ENCODE measurements at places on chromosomes 5 and 9. TPM values are rescaled to one million over a fixed set of nuclear protein-coding genes. Genes with fewer than 3 reads are reported as not detected.

DNA sequence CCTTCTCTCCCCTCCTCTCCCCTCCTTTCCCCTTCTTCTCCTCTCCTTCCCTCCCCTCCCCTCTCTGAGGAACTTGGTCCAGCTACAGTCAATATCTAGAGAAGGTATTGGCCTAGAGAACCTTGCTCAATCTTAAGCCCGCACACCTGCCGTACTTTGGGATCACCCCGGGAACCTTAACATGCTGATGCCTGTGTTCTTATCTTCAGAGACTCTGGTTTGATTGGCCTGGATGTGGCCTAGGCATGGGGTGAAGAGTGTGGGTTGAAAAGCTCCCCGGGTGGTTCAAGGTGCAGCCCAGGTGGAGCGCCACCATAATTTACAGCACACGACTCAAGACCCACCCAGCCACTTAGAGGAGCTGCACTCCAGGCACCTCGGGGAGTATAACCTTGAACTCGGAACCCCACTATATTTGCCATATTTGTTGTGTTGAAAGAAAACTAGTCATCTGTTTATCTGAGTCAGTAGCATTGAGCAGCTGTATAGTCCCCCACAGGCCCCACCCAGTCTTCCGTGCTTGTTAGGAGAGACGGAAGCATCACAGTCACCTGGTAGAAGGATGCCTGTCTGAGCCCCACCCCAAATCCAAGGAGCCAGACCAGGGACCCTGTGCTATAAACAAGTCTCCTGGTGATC, 14.4 kb upstream of the PHF19 start:
- no peak overlapping the region for H3K27ac ChIP-seq
- no peaks in the 10 kb centered on the region for H3K27me3 ChIP-seq
- DNase-seq = no peak
- H3K36me3 ChIP-seq = no peaks in the 10 kb centered on the region
- no peak overlapping the region for H3K4me3 ChIP-seq

GRCh38 chr9:123064716-123065115, 31.2 kb downstream of the GPR21 start:
- H3K4me1 ChIP-seq = no peaks in the 10 kb centered on the region
- peaks cover 16% of the 10 kb centered on the region for H3K36me3 ChIP-seq
- H3K27me3 ChIP-seq = no peaks in the 10 kb centered on the region

DNA sequence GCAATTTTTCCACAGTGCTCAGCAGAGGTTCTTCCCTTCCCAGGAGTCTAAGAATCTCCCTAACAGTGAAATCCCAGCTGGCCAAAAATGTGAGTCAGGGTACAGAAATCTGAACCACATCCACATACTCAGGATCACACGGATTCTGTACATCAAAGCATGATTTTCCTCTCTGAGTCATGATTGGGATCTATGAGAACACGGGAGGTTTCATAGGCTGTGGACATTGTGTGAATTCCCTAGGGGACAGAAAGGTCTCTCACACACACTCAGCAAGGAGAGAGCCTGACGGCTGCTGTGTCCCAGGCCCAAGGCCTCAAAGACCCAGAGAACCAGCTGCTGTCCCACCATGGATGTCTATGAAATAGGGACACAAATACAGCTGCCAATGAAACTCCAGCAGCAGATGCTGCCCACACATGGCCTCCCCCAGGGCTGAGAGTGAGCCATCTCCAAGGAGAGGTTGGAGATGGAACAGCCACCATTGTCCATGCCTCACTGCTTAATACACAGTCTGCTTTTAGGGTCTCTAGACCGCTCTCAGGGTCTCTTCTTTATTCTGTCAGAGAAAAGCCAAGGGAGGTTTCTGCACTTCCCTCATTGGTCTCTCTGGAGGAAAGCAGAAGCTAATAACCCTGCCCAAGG, 102.7 kb downstream of the ADAMTS12 start:
- H3K4me3 ChIP-seq = no peak overlapping the region
- no peak overlapping the region for H3K27ac ChIP-seq
- no peak for DNase-seq
- H3K36me3 ChIP-seq = no peaks in the 10 kb centered on the region

DNA sequence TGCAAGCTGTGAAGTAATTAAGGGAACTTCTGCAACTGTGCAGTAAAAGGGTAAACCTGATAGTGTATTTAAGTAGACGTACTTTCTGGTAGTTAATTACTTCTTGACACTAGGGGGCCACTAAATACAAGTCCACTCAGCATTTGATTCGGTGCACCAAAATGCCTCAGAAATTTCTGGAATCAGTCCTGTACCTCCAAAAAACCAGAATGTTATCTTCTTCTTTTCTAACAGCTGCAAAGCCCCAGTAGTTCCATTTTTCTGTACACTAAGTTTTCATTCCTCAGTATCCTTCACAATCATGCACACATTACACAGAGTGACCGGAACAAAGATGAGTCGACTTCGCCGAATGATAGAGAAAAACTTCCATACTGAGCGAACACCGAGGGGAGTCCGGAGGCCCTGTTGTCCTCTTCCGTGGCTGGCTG, 484 bp downstream of the GFM2 start:
- peak overlapping the region; percentile 69 for H3K27ac ChIP-seq
- peaks cover 31% of the 10 kb centered on the region for H3K4me1 ChIP-seq
- no peak for DNase-seq
- H3K36me3 ChIP-seq = peaks cover 52% of the 10 kb centered on the region
- no peaks in the 10 kb centered on the region for H3K27me3 ChIP-seq

GRCh38 chr5:104178829-104179456, 616.4 kb upstream of the NUDT12 start:
- H3K27me3 ChIP-seq = no peaks in the 10 kb centered on the region
- no peak for DNase-seq
- no peaks in the 10 kb centered on the region for H3K4me1 ChIP-seq
- H3K4me3 ChIP-seq = no peak overlapping the region
- H3K36me3 ChIP-seq = no peaks in the 10 kb centered on the region

GRCh38 chr5:96969366-96969765, 33.5 kb downstream of the LNPEP start:
- H3K36me3 ChIP-seq = no peaks in the 10 kb centered on the region
- DNase-seq = no peak
- H3K4me3 ChIP-seq = no peak overlapping the region
- peaks cover 57% of the 10 kb centered on the region for H3K4me1 ChIP-seq

GPR150 gene
- 0.17 TPM for total RNA-seq

LEAP2 gene
- total RNA-seq = 0.44 TPM

PPP1R26 gene
- total RNA-seq = 19.0 TPM

LCN9 gene
- total RNA-seq = not detected

DNA sequence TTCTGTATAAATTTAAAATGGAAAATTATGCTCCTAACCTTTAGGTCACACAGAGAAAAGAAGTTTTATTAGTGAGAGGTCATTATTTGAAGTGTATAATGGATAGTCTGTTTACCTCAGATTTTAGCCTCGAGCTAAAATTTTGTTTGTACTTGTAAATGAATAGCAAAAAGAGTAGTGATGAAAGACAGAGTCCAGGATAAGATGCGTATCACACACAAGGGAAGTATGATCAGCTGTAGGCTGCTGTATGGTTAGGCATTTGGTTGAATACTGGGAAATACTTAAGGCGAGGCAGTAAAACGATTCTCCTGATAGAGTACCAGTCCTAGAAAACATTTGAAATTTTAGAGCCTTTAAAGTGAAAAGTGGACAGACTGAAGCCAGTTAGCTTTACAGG, 92.7 kb downstream of the FBXL7 start:
- no peaks in the 10 kb centered on the region for H3K27me3 ChIP-seq
- no peaks in the 10 kb centered on the region for H3K36me3 ChIP-seq
- no peak for DNase-seq
- peaks cover 4% of the 10 kb centered on the region for H3K4me1 ChIP-seq

PIP5KL1 gene
- 0.60 TPM for total RNA-seq

- no peak for DNase-seq
- H3K4me3 ChIP-seq = no peak overlapping the region
- H3K4me1 ChIP-seq = no peaks in the 10 kb centered on the region
- H3K36me3 ChIP-seq = no peaks in the 10 kb centered on the region
- no peak overlapping the region for H3K27ac ChIP-seq
- H3K27me3 ChIP-seq = no peaks in the 10 kb centered on the region
Observed at GRCh38 chr9:18396102-18396728, 77.7 kb upstream of the ADAMTSL1 start.

GRCh38 chr9:136398286-136398685, 1.7 kb downstream of the SNAPC4 start:
- H3K27me3 ChIP-seq = no peaks in the 10 kb centered on the region
- peaks cover 9% of the 10 kb centered on the region for H3K4me1 ChIP-seq
- H3K4me3 ChIP-seq = peak overlapping the region; percentile 2
- H3K27ac ChIP-seq = no peak overlapping the region

GRCh38 chr9:99336531-99336930, 114.4 kb downstream of the SEC61B start:
- H3K27ac ChIP-seq = no peak overlapping the region
- H3K4me3 ChIP-seq = no peak overlapping the region
- no peaks in the 10 kb centered on the region for H3K27me3 ChIP-seq
- no peak for DNase-seq

DNA sequence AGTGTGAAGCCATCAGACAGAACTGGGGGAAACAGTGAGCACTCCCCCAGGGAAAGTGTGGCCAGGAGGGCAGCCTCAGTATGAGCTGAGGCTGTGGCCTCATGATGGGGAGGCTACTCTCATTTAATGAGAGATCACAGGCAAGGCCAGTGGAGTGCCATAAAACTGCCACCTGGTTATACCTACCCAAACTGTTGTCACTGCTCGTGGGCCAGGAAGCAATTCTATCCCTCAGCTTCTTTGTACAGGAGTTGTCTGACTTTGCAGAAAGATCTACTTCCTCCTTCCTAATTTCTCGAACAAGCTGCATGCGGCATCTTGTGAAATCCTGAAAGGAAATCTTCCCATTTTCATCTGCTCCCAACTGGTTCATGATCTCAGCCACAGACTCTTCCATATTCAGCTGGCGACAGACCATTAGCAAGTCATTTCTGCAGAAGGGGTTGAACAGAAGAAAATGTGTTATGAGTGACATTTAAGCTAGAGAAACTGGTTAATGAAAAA, 50.0 kb downstream of the TSSK1B start:
- DNase-seq = no peak
- H3K4me1 ChIP-seq = peaks cover 12% of the 10 kb centered on the region
- H3K36me3 ChIP-seq = no peaks in the 10 kb centered on the region
- no peak overlapping the region for H3K27ac ChIP-seq
- H3K27me3 ChIP-seq = no peaks in the 10 kb centered on the region
- H3K4me3 ChIP-seq = no peak overlapping the region

- no peak overlapping the region for H3K27ac ChIP-seq
- DNase-seq = no peak
- H3K4me3 ChIP-seq = no peak overlapping the region
- H3K27me3 ChIP-seq = no peaks in the 10 kb centered on the region
Observed at GRCh38 chr9:134190232-134191121, 26.1 kb upstream of the RNU6ATAC start.

- no peak for DNase-seq
- H3K27ac ChIP-seq = no peak overlapping the region
- no peak overlapping the region for H3K4me3 ChIP-seq
- H3K4me1 ChIP-seq = peaks cover 4% of the 10 kb centered on the region
Observed at GRCh38 chr5:109753279-109753678, 63.6 kb downstream of the MAN2A1 start.

PDE8B gene
- 4.9 TPM for total RNA-seq

GRCh38 chr5:144422018-144422727, 251.5 kb downstream of the KCTD16 start:
- H3K4me3 ChIP-seq = no peak overlapping the region
- no peaks in the 10 kb centered on the region for H3K4me1 ChIP-seq
- H3K27me3 ChIP-seq = no peaks in the 10 kb centered on the region
- H3K36me3 ChIP-seq = no peaks in the 10 kb centered on the region
- no peak for DNase-seq

- no peaks in the 10 kb centered on the region for H3K27me3 ChIP-seq
- no peaks in the 10 kb centered on the region for H3K4me1 ChIP-seq
- no peak for DNase-seq
- no peak overlapping the region for H3K27ac ChIP-seq
- no peak overlapping the region for H3K4me3 ChIP-seq
- H3K36me3 ChIP-seq = no peaks in the 10 kb centered on the region
Observed at GRCh38 chr5:171283753-171284152, 25.3 kb upstream of the TLX3 start.

- no peak overlapping the region for H3K27ac ChIP-seq
- H3K4me1 ChIP-seq = no peaks in the 10 kb centered on the region
- H3K36me3 ChIP-seq = peaks cover 8% of the 10 kb centered on the region
- H3K4me3 ChIP-seq = no peak overlapping the region
- no peaks in the 10 kb centered on the region for H3K27me3 ChIP-seq
Observed at GRCh38 chr5:38938424-38938823, 92.6 kb downstream of the OSMR start.
